GM12891 (cell line): ENCODE measurements at places on chromosomes 6 and 20.

DNA sequence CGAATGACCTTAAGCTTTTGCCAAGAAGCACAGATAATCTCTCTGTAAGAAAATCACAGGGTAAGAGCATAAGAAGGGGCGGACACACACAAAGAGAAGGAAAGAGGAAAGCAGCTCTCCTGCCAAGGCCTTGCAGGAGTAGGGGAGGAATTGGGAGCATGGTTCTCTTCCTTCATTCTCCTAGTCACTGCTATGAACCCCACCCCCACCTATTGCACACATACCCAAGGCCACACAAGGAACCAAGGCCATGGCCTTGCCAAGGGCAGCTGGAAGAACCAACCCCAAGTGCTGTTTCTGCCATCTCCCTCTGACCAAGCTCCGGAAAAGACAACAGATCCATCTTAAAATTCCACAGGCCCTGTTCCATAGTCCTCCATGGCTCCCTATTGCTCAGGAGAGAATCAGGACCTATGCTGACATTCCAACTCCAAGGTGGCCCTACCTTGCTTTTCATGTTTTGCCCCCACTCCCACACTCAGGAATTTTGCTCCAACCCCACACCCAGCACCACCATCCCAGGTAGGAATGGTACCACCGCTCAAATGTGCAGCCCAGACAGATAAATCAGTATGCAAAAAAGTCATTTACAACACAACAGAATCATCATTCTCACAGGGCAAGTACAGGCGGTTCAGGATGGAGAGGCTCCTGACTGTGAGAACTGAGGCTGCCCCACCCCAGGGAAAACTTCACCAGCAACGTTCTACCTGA, 31.3 kb downstream of the TRAM2 start:
- DNase-seq = no peak

DNA sequence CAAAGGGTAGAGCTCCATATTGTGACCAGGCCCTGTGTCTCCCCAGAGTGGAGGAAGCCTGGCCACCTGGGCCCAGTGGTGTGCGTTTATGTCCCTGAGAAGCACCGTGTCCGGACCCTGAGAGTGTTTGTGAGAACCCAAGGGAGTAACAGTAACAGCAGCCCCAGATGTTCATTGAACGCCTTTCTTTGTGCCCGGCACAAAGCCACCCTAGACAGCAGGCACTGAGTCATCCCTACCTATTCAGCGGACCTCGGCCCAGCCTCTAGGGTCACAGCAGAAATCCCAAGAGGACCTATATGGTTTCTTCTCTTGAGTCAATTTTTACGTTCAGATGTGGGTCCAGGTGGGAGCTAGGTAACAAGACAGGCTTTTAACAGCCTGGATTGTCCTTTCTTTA, 24.5 kb downstream of the BCAS4 start:
- DNase-seq = no peak

DNA sequence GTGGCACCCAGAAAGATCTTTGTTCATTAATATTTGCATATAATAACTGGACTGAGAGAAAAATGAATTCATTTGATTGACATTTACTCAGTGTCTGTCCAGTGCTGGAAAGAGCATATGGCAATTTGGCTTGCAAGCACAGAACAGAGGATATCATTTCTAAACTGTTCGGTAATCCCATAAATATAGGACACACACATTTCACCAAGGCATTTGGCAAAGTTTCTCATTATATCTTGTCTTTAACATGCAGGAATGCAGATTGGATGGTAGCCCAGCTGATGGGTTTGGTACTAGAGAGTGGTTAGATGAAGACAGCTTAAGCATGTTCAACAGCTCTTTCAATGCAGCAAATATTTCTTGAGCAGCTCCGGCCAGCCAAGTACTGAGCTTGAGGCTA, 259.2 kb downstream of the PRKN start:
- DNase-seq = no peak

DNA sequence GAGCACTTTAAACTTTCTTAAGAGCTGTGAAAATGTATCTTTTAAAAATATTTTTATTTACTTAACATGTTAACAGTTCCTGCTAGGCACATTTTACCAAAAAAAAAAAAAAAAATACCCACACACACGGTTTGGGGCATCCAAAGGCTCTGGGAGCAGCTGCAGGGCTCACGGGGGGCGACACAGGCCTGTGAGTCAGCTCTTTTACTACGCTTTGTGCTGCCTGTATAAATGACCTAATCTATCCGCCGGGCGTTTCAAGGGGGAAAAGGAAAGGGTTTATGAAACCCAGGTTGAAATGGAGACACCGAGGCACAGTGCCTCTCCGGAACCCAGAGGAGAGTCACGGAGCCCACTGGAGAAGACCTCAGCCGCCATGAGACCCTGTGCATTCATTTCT, 40.4 kb downstream of the DLL1 start:
- no peak for DNase-seq

DNA sequence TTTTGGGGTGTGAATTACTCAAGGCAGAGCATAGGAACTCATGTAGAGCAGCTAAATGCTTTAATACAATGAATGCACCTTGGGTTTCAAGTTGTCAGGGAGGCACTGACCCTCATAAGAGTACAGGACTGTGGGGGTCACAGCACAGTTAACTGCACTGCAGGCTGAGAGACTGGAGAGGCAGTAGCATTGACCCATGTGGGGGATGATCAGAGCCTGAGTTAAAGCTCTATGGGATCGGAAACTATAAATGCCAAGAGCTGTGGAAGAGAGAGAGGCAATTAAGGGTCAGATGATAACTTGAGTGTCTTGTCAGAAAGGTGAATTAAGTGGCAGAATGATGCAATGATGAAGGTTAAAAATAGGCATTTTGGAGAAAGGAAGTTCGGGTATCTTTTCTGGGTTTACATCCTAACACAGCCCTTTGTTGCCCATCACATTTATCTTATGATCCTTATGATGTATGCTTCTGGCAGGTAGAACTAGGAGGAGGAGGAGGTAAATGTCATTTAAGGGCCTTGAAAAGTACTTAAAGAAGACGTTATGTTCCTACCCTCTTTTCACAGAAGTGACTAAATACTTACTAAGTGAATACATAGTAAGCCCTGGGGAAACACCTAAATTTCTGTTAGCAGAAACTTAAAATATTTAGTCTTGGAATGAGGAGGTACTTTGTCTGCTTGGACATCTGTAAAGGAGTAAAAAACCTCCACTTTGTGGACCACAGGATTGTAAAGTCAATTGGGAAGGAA, 24.2 kb downstream of the LRRC1 start:
- DNase-seq = no peak

GRCh38 chr6:162200041-162200440, 527.5 kb downstream of the PRKN start:
- no peak for DNase-seq
